ENCODE measurements at places on chromosomes 12 and 14.
A peak's percentile ranks its signal among the peaks of the same experiment; 100 is the strongest.

DNA sequence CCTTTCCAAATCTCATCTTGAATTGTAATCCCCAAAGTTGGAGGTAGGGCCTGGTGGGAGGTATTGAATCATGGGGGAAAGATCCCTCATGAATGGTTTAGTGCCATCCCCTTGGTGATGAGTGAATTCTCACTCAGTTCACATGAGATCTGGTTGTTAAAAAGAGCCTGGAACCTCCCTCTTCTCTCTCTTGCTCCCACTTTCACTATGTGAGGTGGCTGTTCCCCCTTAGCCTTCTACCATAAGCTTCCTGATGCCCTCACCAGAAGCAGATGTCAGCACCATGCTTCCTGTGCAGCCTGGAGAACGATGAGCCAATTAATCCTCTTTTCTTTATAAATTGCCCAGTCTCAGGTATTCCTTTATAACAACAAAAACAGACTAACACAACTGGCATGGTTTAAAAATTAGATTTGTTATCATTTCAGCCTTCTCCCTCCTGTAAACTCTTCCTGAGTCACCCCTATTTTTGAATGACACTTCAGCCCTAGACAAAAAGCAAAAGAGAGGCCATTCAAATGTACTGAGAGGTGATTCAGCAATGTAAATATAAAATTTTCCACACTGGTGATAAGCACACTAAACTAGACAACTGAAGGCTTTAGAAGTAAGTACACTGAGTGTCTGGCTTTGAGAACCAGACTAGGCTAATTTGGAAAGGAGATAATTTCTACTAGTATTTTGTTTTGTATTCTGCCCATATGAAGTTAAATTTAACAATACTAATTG is 212.1 kb upstream of the ABCD2 start:
- DNase-seq, result no peak

DNA sequence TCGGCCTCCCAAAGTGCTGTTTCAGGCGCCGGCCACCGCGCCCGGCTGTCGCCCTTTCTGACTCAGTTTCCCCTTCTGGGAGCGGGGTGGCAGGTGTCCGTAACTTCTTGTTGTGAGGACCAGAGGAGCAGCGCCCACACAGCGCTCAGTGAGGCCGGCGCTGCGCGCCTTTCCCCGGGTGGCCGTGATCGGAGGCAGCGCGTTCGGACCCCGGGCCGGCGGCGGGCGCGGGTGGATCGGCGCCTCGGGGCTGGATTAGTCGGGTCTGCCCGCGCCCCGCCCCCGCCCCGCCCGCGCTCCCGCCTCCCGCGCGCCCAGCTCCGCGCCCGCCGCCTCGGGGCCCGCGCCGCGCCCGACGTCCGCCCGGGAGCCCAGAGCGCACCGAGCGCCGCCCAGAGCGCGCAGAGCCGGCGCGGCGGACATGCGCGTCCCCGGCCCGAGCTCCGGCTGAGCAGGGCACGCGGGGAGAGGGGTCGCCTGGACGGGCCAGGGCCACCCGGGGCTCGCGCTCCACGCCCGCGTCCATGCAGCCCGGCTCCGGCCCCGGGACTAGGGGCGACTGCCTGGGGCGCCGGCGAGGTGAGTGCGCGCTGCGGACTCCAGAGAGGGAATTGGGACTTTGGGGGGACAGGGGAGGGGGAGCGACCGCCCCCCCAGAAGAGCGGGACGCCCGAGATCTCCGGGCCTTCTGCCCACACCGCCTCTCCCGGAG is 50.6 kb downstream of the LRCOL1 start:
- DNase-seq, result no peak

DNA sequence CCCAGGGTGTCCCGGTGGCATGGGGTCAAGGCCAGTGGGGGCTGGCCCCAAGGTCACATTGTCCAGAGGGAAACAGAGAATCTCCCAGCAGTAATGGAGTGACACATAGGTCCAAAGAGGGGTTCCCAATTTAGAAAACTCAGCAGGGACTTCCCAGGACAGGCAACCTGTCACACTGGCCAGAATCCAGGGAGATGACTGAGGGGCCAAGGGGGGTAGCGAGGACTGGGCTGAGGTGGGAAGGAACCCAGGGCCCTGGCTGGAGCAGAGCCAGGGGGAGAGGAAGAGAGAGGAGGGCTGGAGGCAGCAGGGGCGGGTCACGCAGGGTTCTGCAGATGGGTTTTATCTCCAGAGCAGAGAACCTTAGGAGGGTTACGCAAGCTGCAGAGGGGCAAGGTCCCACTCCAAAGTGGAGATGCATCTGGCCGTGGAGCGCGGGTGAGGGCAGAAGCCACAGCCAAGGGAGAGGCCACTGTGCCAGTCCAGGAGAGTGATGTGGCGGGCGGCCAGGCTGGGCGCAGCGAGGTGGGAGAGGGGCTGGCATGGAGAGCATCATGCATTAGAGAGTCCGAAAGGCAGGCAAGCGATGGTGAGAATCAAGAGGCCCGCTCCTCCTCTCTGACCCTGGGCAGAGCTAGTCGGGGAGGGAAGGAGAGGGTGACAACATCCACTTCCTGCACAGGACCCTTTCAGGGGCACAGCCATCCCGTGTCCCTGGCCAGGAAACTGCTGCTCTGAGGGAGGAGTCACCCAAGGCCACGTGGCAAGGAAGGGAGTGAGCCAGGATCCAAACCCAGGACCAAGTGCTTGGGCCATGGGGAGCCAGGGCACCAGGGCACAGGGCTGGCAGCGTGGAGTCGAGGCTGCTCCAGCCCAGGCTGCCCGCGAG is 29.0 kb downstream of the NCOR2 start:
- no peak for DNase-seq

- DNase-seq, result peak; percentile 28
These were observed 98.8 kb downstream of the CALM1 start for GRCh38 chr14:90495357-90496276.

- DNase-seq, result no peak
These were observed 44.3 kb downstream of the SPRING1 start for GRCh38 chr12:116693286-116694227.

GRCh38 chr12:69834147-69834546 is 9.1 kb downstream of the MYRFL start:
- no peak for DNase-seq

- no peak for DNase-seq
These were observed 499.3 kb downstream of the TMEM132D start for GRCh38 chr12:129404556-129404955.

DNA sequence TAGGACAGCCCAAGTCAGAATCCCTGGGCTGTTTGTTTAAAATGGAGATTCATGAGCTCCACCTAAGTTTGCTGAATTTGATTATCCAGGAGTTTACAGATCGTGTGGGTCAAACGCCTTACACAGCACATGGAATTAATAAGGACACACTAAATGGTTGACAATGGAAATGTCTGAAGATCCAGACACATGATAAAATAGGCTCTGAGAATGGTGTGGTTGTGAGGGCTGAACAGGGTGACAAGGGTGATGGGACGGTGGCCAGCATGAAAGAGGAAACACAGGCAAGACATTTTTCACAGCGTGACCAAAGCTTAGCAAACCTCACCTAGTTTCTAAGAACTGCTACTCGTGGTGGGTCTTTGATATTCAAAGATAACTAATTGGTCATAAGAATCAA is 12.5 kb downstream of the VWF start:
- DNase-seq, result no peak

DNA sequence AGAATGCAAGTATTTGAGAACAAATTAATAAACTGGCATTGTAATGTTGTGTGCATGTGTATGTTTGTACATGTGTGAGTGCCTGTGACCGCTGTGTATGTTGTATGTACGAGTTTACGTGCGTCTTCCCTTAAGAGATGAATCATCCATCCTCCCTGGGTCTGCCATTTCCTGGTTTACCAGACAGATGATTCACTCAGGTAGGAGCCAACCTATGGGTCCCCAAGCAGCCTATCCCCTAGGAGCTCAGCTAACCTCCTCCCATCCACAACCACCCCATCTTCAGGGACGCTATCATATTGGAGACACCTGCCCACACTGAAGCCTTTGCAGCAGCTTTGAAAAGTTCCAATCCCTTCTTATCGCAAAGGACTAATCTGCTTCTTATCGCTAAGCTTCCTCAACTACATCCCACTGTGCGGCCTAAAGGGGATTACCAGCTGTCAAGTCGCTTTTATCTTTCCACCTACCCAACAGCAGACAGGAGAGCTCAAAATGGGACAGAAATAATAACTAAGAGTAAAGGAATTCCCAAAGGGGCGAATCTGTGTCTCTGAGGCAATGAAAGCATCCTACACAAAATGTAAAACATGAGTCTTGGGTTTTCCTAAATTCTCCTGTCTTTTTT is 81.5 kb upstream of the TMCC3 start:
- DNase-seq, result no peak

GRCh38 chr14:104657101-104657524 is 32.3 kb upstream of the INF2 start:
- DNase-seq, result no peak

- DNase-seq, result no peak
These were observed 5.7 kb downstream of the TMEM121 start for GRCh38 chr14:105531894-105532623.

All from skeletal muscle cell (primary cell).